ENCODE measurements at places on chromosomes 7 and 10.

- peak; percentile 71 for DNase-seq
Measured at GRCh38 chr7:146090023-146090645, 26.5 kb upstream of the CNTNAP2 start.

DNA sequence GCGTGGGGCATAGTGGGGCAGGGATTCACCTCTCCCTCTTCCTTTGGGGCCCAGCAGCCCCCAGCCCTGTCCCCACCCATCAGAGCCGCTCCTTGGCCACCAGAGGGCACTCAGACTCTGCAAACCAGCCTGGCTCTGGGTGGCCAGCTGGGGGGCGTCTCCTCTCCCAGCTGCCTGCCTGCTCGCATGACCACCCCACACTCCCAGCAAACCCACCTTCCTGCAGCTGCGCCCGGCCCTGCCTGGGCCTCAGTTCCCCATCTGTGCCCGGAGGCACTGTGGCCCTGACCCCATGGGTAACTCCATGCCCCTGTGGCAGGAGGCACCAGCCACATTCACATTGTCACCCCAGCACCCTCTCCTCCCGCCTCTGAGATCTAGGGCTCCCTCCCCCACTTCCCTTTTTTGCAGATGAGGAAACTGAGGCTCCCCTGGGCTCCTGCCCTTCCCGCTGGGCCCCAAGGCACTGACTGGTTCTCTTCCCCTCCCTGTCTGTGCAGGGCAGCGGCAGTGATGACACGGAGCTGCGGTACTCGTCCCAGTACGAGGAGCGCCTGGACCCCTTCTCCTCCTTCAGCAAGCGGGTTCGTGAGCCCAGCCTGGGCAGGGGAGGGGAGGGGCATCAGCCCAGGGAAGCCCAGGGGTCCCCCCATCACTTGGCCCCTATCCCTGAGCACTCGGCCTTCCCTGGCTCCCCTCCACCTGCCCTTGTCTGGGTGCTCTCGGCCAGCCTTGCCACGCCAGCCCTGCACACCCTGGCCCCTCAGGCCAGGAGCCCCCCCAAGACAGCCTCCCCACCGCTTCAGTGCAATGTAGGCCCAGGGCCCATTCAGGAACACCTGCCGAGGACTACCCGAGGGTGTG lies 6.9 kb upstream of the SH2B2 start:
- DNase-seq, result peak; percentile 76

DNA sequence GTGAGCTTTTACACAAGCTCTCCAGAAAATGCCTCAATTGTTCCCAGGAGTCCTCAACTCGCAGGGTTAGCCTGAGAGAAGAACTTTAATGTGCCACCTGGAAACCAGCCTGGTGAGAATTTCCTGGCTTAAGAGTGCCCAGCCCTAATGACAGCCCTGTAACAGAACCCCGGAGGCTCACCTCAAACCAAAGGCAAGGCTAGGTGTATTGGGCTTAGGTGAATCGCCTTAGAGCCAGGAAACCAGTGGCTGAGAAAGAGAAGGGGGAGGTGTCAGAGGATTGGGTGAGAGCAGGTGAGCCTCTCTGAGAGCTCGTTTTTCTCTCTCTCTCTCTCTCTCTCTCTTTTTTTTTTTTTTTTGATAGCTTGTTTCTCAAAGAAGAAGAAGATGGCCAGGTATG lies 7.3 kb downstream of the OCM2 start:
- DNase-seq, result no peak

DNA sequence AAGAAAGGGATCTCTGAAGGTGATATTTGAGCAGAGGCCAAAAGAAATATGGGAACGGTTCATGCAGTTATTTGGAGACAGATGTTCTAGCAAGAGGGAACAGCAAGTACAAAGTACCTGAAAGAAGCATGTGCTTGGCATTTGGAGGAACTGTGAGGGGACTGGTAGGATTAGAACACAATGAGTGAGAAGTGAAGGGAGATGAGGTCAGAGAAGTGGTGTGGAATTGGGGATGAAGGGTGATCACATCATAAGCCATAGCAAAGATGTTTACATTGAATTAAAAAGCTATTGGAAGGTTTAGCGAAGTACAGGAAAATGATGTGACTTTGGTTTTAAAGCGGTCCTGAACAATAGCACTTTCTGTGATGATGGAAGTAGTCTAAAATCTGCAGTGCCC lies 402.4 kb upstream of the LRGUK start:
- no peak for DNase-seq

GRCh38 chr10:84159076-84159685 lies 14.4 kb upstream of the GPR15LG start:
- DNase-seq, result no peak

GRCh38 chr10:17609523-17610079 lies 7.6 kb downstream of the HACD1 start:
- no peak for DNase-seq

DNA sequence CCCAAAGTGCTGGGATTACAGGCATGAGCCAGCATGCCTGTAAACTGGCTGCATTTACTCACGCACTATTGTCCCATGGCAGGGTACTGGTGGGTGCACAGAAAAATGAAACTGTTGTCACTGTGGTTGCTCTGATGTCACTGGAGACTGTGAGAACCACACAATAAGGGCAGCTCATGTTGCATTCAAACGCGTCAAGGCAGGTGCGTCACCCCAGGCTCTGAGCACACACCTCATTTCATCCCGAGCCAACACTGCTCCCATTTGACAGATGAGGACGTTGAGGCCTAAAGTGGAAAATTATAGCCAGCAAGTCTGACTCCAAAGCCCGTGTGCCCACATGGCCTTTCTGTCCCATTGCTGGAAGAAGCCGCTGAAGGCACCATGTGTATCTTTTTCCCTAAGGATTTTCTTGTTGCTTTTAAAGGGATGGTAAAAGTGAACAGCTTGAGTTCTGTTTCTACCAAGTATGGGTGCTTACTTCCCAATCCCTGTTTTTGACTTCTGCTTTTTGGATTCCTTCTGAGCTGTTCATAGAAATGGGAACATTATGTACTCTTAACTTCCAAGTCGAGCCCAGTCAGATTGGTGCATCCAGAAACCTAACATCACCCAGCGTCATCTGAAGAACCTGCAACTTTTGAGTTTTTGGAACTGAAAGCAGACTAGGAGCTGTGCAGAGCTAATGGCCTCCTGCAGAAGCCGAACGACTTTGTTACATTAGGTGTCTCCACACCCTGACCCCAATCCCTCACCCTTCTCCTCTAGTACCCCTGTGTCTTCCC lies 60.1 kb upstream of the CARD11 start:
- no peak for DNase-seq

DNA sequence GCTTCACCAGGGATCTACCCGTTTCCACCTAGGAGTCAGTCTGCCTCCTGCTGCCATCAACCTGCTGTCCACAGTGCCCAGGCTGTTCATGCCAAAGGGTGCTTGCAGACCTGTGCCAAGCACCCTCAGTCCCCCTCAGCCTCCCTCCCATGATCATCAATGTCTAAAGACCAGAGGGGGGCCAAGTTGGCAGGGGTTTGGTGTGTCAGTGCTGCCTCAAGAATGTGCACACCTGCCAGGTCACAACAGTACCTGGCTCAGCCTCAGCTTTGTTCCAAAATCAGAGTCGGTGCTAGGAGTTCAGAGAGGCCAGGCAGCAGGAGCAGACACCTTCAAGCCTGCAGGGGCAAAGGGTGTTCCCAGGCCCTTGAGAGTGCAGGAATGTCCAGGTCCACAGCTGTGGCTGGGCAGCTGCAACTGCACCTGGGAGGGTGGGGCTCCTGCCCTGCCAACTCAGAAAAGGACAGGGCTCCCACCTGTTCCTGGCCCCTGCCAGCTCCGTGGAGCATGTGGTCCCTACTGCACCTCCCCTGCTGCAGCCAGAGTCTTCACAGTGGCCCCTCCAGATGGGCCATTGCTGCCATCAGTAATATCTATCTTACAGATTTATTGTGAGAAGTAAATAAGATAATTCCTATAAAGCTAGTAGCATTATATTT lies 219.5 kb downstream of the POLR1F start:
- DNase-seq, result no peak

- no peak for DNase-seq
Measured at GRCh38 chr10:69406816-69407580, 9.7 kb downstream of the TACR2 start.
